Suprapubic skin (tissue), 4 donors: ENCODE measurements at places on chromosomes 2 and 18. TPM values are rescaled to one million over a fixed set of nuclear protein-coding genes. Genes with fewer than 3 reads are reported as not detected.
A peak's percentile ranks its signal among the peaks of the same experiment; 100 is the strongest.

GRCh38 chr2:171712051-171712450 lies 24.8 kb downstream of the DYNC1I2 start:
- H3K4me3 ChIP-seq: no peak overlapping the region
- H3K27ac ChIP-seq: no peak overlapping the region
- H3K36me3 ChIP-seq: peaks cover 16% of the 10 kb centered on the region
- H3K4me1 ChIP-seq: peaks cover 7% of the 10 kb centered on the region

DNA sequence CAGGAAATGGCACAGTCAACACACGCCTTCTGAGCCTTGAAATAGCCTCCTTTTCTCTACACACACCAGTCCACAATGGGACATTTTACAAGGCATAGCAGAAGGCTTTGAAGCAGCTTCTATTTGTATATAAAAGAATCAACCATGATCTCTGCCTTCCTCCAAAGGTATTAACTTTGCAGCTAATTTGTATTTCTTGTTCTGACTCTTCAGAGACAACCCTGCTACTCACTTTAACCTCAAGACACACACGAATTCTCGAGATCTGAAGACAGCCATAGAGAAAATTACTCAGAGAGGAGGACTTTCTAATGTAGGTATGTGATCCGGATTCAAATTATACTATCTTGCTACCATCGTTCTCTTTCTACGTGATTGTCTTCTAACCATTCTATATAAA lies 104.6 kb downstream of the VIT start:
- no peaks in the 10 kb centered on the region for H3K4me1 ChIP-seq
- no peaks in the 10 kb centered on the region for H3K36me3 ChIP-seq
- DNase-seq: no peak
- H3K27me3 ChIP-seq: no peaks in the 10 kb centered on the region

DNA sequence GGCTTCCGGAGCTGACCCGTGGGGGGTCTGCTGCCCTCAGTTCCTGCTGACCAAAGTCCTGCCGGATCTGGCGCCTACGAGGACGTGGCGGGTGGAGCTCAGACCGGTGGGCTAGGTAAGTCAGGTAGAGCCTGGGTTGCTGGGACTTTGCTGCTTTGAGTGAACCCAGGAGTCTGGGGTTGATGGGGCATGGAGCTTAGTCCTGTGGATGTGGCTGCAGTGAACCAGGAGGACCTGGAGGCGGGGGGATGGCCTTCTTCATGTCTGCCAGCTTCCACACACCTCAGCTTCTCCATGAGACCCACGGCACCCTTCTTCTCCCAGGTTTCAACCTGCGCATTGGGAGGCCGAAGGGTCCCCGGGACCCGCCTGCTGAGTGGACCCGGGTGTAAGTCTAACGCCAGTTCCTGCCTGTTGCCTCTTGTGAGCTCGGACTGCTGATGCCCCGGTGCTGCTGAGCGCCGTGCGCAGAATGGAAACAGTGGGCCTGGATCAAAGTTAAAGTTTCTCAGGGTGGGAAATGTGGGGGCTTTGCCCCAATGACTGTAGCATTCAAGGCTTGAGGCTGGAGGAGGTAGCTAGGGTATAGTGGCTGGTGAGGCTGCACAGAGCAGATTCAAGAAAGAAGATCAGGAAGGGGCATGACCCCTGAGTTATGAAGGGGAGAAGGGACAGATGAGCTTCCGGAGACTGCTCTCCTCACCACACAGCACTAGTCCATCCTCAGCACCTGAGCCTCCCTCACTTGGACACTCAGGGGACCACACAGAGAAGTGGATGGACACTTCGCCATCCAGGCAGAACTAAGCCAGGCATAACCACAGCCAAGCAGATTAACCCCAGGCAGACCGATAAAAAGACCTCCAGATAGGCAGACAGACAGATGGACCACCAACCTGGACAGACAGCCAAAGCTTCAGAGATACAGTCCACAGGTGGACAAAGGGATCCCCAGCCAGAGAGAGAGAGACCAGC lies 17.3 kb downstream of the PTPN18 start:
- H3K27me3 ChIP-seq: no peaks in the 10 kb centered on the region
- H3K27ac ChIP-seq: peak overlapping the region; percentile 85
- H3K4me3 ChIP-seq: peak overlapping the region; percentile 68

DNA sequence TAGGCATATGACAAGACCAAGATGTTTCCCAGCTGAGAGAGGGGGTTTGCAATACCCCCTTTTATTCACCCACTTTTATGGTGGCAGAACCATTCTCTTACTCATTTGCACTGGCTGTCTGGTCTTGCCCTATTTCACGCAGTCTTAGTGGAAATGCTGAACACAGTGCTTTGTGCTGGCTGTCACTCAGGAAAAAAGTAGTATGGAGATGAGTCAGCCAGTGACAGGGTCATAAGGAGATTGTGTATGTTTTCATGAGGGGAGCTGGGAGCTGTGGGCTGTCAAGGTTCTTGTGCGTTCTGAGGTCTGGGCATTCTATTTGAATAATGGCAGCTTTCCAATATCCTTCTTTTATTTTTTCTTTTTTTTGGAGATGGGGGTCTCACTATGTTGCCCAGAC lies 10.9 kb upstream of the CNRIP1 start:
- no peak overlapping the region for H3K27ac ChIP-seq
- no peaks in the 10 kb centered on the region for H3K36me3 ChIP-seq
- no peak for DNase-seq
- H3K4me3 ChIP-seq: no peak overlapping the region

- H3K27me3 ChIP-seq: no peaks in the 10 kb centered on the region
- no peak overlapping the region for H3K4me3 ChIP-seq
- H3K4me1 ChIP-seq: no peaks in the 10 kb centered on the region
- H3K27ac ChIP-seq: no peak overlapping the region
Measured at GRCh38 chr2:149314687-149315086, 15.7 kb upstream of the LYPD6 start.

- H3K27me3 ChIP-seq: peaks cover 2% of the 10 kb centered on the region
- no peaks in the 10 kb centered on the region for H3K36me3 ChIP-seq
- no peak overlapping the region for H3K4me3 ChIP-seq
- H3K27ac ChIP-seq: peak overlapping the region; percentile 2
- no peak for DNase-seq
Measured at GRCh38 chr2:118812552-118812951, 34.9 kb downstream of the EN1 start.

- no peaks in the 10 kb centered on the region for H3K36me3 ChIP-seq
- H3K4me1 ChIP-seq: peaks cover 42% of the 10 kb centered on the region
- H3K27ac ChIP-seq: peak overlapping the region; percentile 96
- DNase-seq: no peak
- peak overlapping the region; percentile 97 for H3K4me3 ChIP-seq
Measured at GRCh38 chr2:54456362-54456611, 160 bp downstream of the SPTBN1 start.

DNA sequence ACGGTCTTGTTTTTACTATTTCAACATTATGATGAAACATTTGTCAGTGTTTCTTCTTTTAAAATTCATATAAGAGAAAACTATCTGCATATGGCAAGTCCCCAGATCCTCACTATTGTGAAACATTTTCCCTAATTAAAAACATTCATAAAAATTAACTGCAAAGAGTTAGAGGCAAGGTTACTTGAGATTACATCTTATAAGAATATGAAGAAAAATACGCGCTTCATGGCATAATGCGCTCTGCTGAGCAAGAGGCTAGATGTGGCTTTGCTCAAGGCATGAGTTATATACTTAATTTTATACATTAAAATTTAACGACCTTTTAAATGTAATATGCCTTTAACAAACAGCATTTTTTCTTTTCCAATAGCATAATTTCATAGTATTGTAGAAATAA lies 166.4 kb upstream of the RPRM start:
- H3K4me3 ChIP-seq: no peak overlapping the region
- no peaks in the 10 kb centered on the region for H3K27me3 ChIP-seq
- H3K27ac ChIP-seq: no peak overlapping the region
- no peaks in the 10 kb centered on the region for H3K36me3 ChIP-seq
- no peaks in the 10 kb centered on the region for H3K4me1 ChIP-seq

- no peaks in the 10 kb centered on the region for H3K36me3 ChIP-seq
- peak overlapping the region; percentile 26 for H3K4me3 ChIP-seq
- H3K4me1 ChIP-seq: peaks cover 6% of the 10 kb centered on the region
- no peak overlapping the region for H3K27ac ChIP-seq
- no peaks in the 10 kb centered on the region for H3K27me3 ChIP-seq
Measured at GRCh38 chr2:3302751-3303582, 74.7 kb downstream of the EIPR1 start.

- no peaks in the 10 kb centered on the region for H3K4me1 ChIP-seq
- no peak overlapping the region for H3K27ac ChIP-seq
- H3K4me3 ChIP-seq: no peak overlapping the region
Measured at GRCh38 chr2:197024206-197024605, 97.7 kb upstream of the PGAP1 start.

DNA sequence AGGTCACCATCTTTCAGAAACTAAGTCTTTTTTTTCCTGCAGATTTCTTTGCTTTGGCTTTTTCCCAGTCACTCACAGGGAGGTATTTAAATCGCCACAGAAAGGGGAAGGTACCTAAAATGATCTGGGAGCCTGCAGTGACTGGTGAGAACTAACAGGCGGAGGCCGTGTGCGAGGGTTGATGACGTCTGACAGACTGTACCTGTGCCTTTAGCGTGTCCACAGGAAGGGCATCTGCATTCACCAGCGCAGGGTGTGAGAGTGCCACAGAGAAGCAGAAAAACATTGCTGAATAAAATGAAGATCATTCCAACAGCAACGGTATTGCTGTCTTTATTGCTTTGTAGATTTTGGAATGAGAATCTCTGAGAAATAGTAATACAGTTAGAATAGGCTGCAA lies 5.7 kb downstream of the CTDP1 start:
- no peak overlapping the region for H3K4me3 ChIP-seq
- H3K4me1 ChIP-seq: peaks cover 30% of the 10 kb centered on the region
- H3K36me3 ChIP-seq: no peaks in the 10 kb centered on the region
- H3K27me3 ChIP-seq: no peaks in the 10 kb centered on the region

- H3K4me1 ChIP-seq: no peaks in the 10 kb centered on the region
- no peaks in the 10 kb centered on the region for H3K36me3 ChIP-seq
- H3K4me3 ChIP-seq: no peak overlapping the region
- DNase-seq: no peak
- H3K27ac ChIP-seq: no peak overlapping the region
Measured at GRCh38 chr2:162058973-162059668, 14.9 kb downstream of the DPP4 start.

DNA sequence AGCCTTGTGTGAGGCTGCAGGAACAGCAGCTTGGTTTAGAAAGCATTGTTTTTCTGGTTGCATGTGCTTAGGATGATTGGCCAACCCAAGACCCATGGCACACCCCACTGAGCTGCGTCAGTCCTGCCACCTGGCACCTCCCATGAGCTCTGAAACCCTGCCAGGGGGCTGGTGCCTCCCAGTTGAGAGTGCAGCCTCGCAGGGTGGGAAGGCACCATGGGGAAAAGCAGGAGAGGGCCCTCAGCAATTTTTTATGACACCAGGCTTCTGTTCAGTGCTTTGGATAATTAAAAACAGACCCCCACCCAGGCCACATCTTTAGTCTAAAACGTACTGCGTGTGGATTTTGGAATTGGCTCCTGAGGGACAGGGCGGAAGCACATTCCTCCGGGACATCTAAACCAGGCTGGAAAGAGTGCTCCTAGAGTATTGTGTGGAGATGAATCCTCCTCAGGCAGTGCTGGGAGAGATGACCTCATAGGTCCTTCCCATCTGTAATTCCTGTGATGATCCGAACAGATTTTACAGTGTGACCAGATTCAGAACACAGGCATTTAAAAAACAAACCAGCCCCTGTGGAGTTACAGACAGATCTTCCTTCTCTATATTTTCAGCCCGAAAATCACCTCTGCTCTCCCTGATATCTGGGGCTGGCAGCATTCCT lies 438.3 kb downstream of the ZNF521 start:
- H3K36me3 ChIP-seq: no peaks in the 10 kb centered on the region
- peak overlapping the region; percentile 42 for H3K27ac ChIP-seq

DNA sequence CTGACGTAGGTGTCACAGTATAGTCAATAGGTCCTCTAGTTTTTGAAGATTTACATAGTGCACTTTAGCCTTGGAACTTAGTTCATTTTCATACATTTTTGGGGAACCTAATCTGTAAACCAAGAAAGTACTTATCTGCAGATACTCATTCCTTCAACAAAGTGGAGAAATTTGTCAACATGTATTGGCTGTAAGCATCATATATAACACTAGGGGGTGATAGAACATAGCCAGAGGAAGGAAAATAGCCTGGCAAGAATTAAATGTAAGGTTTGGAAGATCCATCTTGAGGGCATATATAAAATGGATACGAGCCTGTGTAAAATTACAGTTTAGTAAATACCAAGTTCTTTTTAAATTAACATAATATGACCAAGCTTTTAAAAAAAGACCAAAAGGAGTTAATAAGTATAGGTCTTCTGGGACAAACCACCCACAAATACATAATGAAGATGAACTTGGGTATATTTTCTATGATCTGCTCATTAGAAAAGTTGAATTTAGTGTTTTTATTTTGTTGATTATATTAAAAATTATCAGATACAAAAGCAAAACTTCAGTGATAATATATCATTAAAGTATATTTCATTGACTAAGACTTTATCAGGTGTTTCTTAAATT lies 18.2 kb downstream of the RPL37A start:
- no peaks in the 10 kb centered on the region for H3K36me3 ChIP-seq
- H3K4me1 ChIP-seq: peaks cover 4% of the 10 kb centered on the region
- H3K27me3 ChIP-seq: no peaks in the 10 kb centered on the region
- H3K4me3 ChIP-seq: no peak overlapping the region

Gene GAREM1
- 49.1 TPM for total RNA-seq

Gene FHL2
- 69.2 TPM for total RNA-seq

Gene DYNAP
- not detected for total RNA-seq

Gene FOSL2
- total RNA-seq: 370 TPM

Gene TWIST2
- total RNA-seq: 72.7 TPM

Gene VWA3B
- total RNA-seq: not detected

Gene LCT
- not detected for total RNA-seq

Gene CAPN14
- 0.97 TPM for total RNA-seq

Gene TUBA3E
- total RNA-seq: not detected

Gene POTEI
- not detected for total RNA-seq
